ENCODE measurements at places on chromosomes 11 and 22. TPM values are rescaled to one million over a fixed set of nuclear protein-coding genes. Genes with fewer than 3 reads are reported as not detected.

MLC1 gene
- total RNA-seq: not detected

DERL3 gene
- not detected for total RNA-seq

ISX gene
- total RNA-seq: not detected

CHRNA10 gene
- 0.43 TPM for total RNA-seq

TCN1 gene
- total RNA-seq: not detected

DUSP8 gene
- total RNA-seq: 1.5 TPM

HORMAD2 gene
- 9.0 TPM for total RNA-seq

ALX4 gene
- total RNA-seq: 34.2 TPM

CATSPERZ gene
- not detected for total RNA-seq

PLEKHA7 gene
- total RNA-seq: 0.37 TPM

ANO1 gene
- not detected for total RNA-seq

GALNT18 gene
- total RNA-seq: 0.06 TPM

PKP3 gene
- total RNA-seq: 1.1 TPM

- peak; percentile 63 for DNase-seq
These were observed 5.7 kb upstream of the ACAT1 start for GRCh38 chr11:108115500-108116140.

GRCh38 chr11:95147364-95147905 lies 57.8 kb downstream of the ENDOD1 start:
- no peak for DNase-seq

GRCh38 chr11:120499859-120500258 lies 11.7 kb upstream of the GRIK4 start:
- no peak for DNase-seq

GRCh38 chr11:120690406-120690805 lies 178.9 kb downstream of the GRIK4 start:
- no peak for DNase-seq

- peak; percentile 72 for DNase-seq
These were observed 87.5 kb downstream of the C11orf58 start for GRCh38 chr11:16825968-16826367.

GRCh38 chr22:28792491-28793383 lies 7.6 kb downstream of the XBP1 start:
- no peak for DNase-seq

DNA sequence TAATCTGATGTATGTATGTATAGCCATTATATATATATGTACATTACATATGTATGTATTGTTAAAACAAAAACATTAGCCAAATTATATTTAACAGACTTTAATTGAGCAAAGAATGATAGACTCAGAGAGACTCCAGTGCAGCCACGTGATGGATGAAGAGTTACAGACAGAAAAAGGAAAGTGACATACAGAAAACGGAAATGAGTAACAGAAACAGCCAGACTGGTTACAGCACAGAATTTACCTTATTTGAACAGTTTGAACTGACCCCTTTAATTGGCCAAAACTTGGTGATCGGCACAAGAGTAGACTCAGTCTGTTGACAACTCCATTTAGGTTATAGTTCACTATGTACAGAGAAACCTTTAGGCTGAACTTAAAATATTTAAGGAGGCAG lies 35.0 kb downstream of the CHORDC1 start:
- DNase-seq: no peak

- DNase-seq: peak; percentile 88
These were observed 42.0 kb downstream of the FAM83F start for GRCh38 chr22:40036591-40037225.

- DNase-seq: peak; percentile 60
These were observed 232.9 kb downstream of the DLG2 start for GRCh38 chr11:85394283-85394682.

DNA sequence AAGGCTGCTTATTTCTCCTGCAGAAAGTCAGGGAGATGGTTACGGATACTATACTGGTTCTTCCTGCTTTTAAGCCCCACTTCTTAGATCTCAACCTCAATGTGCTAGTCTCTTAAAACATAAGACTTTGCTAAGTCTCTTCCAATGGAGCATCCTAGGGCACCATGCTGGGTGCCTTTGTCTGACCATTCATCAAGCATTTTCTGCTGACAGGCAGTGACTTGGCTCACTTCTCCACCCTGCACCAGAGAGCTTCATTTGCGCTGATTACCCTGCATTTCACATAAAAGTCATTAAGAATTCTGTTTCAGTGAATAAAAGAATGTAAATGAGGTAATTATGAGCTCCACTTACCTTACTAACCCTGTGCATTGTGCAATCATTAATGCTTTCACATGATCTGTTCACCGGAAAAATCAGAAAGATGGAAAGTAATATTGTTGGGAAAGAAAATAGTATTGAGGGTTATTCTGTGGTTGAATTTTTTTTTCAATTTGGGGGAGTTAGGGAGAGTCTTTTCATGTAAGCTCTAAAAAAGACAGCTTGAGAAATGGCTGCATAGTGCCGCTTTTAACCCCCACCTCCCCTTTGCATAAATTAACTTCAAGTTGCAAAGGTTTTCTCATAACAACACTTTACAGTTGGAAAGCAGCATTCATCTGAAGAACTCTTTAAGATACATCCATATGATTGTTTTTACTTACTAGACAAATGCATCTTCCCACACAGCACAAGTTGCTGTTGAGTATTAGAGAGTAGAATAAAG lies 677.3 kb upstream of the KIRREL3 start:
- no peak for DNase-seq

DNA sequence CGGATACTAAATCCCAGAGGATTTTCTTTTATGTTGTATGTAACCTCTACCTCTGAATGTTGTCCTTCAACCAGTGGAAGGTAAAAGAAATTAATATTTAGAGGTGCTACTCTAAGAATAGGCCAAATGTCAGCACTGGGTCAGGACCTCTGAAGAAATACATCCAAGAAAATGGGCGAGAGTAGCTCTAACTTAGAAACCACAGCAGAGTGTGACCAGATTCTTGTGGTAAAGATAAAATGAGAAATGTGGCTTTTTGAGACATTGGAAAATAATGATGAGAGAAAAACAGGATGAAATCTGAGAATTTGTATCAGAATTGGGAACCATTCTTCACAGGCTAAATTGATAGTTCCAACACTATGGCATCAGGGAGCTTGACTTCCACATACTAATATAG lies 63.5 kb downstream of the CSTPP1 start:
- DNase-seq: no peak

DNA sequence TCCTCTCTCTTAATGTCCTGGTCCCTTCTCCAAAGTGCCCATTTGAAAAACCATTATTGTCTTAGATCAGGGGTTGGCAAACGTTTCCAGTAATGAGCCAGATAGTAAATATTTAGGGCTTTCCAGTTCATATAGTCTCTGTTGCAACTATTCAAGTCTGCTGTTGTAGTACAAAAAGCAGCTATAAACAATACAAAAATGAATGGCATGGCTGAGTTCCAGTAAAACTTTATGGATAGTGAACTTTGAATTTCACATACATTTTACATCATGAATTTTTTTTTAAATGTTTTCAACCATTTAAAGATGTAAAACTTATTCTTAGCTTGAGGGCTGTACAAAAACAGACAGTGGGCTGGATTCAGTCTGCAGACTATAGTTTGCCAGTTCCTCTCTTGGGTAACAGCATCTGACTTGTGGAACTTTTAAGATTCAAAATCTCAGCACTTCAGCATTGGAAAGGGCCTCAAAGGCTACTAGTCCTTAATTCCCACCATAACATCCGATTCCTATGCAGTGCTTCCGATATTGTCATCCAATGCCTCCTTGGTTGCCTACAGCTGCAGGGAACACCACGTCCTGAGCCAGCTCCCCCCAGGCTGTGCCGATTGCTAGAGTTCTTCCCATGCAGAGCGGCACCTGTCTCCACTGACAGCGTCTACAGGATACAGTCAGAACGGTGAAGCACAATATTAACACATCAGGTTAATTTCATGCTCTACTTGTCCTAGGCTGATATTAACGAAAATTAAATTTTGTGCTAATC lies 65.6 kb upstream of the E2F8 start:
- peak; percentile 13 for DNase-seq

- DNase-seq: no peak
These were observed 1078.7 kb downstream of the TBC1D22A start for GRCh38 chr22:47841156-47841555.

- DNase-seq: no peak
These were observed 323 bp upstream of the HIKESHI start for GRCh38 chr11:86301742-86302091.

DNA sequence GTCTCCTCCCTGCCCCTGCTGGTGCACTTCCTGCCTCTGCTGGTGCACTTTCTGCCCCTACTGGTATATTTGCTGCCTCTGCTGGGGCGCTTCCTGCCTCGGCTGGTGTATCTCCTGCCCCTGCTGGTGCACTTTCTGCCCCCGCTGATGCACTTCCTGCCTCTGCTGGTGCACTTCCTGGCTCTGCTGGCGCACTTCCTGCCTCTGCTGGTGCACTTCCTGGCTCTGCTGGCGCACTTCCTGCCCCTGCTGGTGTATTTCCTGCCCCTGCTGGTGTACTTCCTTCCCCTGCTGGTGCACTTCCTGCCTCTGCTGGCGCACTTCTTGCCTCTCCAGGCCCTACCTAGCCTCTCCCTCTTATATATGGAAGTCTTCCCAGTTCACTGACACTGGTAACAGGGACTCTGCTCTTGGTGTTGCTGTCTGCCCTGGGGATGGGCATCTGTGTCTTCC lies 10.1 kb downstream of the MTFP1 start:
- no peak for DNase-seq

GRCh38 chr22:19292458-19293230 lies 1.1 kb upstream of the CLTCL1 start:
- peak; percentile 16 for DNase-seq

- no peak for DNase-seq
These were observed 135.3 kb downstream of the CCDC34 start for GRCh38 chr11:27227736-27228135.

DNA sequence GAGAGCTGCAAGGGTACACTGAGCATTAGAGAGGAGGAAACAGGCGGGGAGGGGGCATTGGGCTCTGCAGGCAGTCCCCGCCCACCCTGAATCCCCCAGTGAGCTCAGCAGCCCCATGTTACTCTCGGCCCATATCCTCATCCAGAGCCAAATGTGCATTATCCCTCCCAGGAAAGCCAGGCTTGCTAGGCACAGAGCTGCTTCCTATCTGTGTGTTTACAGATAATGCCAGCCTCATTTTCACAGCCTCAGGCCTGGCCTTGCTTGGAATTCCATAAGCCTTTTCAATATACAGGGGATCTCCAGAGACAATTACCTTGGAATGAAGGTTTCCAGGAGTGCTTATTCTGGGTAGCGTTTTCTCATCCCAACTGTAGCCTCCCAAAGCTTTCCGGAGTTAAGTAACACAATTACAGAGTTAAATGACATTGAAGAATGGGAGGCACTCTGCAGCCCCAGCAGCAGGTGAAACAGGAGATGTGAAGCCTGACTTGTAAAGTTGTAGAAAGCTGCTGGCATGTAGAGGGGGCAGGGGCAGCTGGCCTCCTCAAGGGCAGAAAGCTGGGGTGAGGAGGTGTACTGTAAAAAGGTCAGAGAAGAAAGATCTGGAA lies 91.5 kb upstream of the TBCEL start:
- DNase-seq: no peak

GRCh38 chr11:47478651-47479329 lies 29.9 kb upstream of the RAPSN start:
- DNase-seq: no peak

- no peak for DNase-seq
These were observed at the start of gene MOB2 for GRCh38 chr11:1486054-1486825. TSS of gene MOB2 (minus strand) at chr11:1486779. CDS start at chr11:1486556, 223 bp downstream.

- no peak for DNase-seq
These were observed 2.5 kb upstream of the SSH3 start for GRCh38 chr11:67300756-67301312.

DNA sequence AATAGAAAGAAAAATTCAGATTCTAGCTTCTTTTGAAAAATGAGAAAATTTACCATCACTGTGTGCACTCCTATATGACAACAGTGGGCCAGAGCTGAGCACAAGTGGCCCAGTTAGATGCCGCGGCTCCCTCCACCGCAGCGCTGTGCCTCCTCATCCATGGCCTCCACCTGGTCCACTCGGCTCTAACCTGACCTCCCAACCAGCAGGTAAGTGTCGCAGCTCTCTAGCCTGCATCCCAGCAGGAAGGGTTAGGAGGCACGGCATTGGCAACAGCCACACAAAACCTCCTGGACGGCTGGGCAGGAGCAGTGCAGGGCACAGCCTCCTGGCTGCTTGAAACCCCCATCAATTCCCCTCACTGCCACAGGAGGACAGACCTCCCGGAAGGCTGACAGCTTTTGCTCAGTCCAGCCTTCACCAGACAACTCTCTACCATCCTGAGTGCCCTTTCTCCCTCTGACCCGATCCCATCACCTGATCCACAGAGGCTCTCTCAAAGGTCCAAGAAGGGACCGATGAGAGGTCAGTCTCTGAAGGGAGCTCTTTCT lies 76.1 kb downstream of the RPL27A start:
- peak; percentile 34 for DNase-seq

- DNase-seq: no peak
These were observed 77.5 kb upstream of the PITPNB start for GRCh38 chr22:27996529-27996925.

GRCh38 chr11:17801166-17801565 lies 66.6 kb downstream of the KCNC1 start:
- DNase-seq: no peak

- no peak for DNase-seq
These were observed 6.0 kb upstream of the SLC7A4 start for GRCh38 chr22:21038405-21038804.

Measured in G401 (cell line).